ENCODE measurements at places on chromosomes 4 and X.
A peak's percentile ranks its signal among the peaks of the same experiment; 100 is the strongest.

DNA sequence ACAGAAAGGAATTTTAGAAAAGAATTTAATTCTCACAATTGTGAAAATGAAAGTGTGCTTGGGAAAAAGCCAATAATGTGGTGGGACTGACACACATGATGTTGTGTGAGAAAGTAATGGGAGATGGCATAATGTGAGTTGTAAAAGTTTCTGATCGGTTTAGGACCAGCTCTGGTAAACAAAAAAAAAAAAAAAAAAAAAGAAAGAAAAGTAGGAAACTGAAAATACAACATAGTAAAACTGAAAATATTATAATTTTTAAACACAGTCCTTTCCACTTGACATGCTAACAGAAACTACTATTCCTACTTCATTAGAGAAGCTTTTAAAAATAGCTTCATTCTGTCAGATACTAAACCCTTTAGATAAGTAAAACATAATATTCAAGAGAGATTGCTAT is 28.2 kb downstream of the RAP1GDS1 start:
- DNase-seq, result no peak

- DNase-seq, result peak; percentile 35
Observed at GRCh38 chr4:122716825-122717448, 15.6 kb upstream of the BBS12 start.

- DNase-seq, result no peak
Observed at GRCh38 chrX:19857131-19857530, 30.3 kb downstream of the SH3KBP1 start.

- no peak for DNase-seq
Observed at GRCh38 chr4:88188738-88189417, 30.4 kb upstream of the ABCG2 start.

- no peak for DNase-seq
Observed at GRCh38 chr4:41012293-41012692, 202.0 kb downstream of the APBB2 start.

DNA sequence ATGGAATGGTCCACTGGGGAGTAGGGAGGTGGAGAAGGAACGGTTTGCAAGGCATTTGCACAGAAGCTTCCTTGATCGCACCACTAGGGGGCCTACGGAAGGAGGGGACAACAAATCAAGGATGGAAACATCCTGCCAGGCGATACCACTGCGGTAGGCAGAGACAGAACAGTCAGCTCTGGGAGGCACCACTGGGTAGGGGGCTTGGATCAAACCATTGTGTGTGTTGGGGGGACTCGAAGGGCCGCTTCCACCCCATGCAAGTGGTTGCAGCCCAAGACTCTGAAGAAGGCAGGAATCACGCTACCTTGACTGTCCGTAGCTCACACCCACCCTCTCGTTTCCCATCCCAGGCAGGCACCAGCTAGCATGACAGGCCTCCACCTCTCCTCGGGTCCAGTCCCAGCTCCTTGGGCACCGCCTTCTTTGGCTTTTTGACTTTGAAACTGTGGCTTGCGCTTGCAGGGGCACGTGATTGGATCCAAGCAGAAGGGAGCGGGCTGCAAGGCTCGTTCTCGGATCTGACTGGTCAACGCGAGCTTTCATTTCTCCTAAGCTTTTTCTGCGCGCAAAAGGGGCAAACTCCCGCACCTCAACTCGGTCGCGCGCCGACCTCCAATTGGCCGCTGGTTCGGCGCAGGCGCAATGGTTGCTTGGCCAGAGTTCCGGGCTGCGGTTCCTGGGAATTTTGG is 28.4 kb downstream of the GAGE1 start:
- DNase-seq, result no peak

DNA sequence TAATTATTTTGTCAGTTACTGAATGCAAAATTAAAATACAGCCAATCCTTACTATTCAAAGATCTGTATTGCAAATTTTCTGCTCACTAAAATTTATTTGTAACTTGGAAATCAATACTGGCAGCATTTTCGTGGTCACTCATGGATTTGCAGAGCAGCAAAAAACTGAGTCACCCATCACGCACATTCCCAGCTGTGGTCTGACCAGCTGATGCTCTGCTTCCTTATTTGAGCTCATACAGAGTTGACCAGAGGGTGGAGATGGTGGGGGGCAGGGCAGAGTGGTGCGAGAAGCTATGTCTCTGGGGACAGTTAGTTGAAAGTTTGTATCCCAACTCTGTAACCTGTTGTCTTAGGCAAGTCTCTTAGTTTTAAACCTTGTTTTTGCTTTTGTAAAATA is 214.8 kb downstream of the SPCS3 start:
- no peak for DNase-seq

DNA sequence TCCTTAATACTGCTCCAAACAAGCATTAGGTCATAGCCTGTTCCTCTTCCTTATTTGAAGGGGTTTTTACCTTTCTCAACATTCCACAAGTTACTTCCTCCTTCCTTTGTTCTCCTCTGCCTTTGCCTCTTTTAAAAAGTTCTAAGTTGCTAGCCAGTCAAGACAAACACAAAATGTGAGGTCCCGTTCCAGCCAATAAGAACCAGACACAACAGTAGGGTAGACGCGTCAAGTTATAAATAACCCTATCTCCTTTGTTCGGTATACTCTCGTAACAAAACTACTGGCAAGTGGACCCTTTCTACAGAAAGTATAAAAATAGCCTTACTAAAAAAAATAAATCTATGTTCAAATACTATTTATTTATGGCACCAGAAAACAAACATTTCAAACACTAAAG is 6.3 kb upstream of the ACE2 start:
- no peak for DNase-seq

DNA sequence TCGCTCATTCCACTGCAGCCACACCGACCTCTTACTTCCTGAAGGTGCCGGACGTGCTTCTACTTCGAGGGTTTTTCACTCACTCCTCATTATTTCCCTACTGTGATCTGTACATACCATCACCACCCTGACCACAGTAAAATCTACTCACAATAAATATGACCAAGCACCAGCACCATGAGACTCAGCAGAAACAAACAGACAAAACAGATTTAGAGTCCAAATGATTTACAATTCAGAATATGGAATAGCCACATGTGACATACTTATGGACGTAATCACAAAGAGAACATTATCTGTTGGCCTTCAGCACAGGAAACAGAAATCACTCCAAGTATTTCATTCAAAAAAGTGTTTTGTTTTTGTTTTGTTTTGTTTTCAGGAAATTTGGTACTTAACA is 16.1 kb upstream of the KLB start:
- DNase-seq, result no peak

DNA sequence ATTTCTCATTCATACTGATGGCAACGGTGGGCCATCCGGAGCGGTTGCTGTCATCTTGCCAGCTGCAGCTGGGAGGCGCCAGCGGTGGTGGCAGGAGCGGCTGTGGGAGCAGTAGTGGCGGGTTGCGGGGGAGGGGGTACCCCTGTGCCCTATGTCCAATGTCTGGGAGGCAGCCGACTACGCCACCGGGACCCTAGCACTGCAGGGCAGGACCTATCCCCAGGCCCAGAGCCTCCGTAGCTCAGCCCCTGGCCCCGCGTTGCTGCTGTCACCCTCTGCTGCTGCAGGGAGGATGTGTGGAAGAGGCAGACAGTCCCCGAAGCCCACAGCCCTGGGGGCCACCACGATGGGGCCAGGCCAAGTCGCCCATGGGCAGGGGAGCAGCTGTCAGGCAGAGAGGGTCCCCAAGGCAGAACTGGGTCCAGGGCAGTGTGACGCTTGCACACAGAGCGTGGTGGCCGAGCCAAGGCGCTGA is 10.0 kb upstream of the SPP1 start:
- no peak for DNase-seq

DNA sequence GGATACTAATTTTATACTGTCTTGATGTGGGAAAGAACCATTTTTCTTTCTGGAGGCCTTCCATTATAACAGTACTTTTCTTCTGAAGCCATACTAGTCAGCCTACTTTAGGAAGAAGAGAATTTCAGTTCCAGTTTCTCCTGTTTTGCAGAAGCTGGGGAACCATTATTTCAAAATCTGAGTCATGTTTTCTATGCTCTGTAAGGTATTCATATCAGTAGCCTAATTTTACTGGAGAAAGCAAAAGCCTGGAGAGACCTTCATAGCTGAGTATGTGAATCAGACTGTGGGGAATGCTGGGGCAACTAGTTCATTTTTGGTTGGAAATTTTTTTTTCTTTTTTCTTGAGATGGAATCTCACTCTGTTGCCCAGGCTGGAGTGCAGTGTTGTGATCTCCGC is 22.4 kb downstream of the AFF1 start:
- DNase-seq, result no peak

GRCh38 chr4:54093324-54094240 is 6.4 kb upstream of the GSX2 start:
- DNase-seq, result no peak

GRCh38 chr4:1154523-1155182 is 17.7 kb downstream of the SPON2 start:
- DNase-seq, result no peak

DNA sequence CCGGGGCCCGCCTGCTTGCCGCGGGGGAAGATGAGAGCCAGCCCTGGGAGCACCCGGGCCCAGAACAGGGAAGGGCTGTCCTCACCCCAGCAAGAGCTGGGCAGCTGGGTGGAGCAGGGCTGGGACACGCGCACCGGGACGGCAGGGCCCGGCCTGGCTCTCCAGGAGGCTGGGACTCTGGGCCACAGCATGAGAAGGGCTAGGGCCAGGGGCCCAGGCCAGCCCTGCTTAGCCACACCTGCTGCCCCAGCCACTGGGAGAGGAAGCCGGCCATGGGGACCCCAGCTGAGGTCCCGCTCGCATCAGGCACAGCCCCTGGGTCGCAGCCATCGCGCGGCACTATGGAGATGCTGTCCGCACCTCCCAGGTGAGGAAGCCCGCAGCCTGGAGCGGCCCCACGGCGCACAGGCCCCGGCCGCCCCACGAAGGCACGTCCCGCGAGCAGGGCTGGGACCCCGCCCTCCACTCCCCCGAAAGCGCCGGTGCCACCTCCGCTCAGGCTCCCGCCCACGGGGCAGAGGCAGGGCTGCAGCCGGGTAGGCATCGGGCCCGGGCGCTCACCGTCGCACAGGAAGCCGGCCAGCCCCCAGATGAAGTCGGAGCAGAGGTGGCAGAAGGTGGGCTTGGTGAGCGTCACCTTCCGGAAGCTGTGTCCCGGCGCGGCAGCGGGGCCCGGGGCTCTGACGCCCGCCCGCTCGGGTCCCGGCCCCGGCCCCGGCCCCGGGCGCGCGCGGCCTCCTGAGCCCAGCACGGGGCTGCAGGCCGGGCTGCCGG is 531 bp downstream of the DGKQ start:
- DNase-seq, result peak; percentile 52

- no peak for DNase-seq
Observed at GRCh38 chr4:76747563-76747962, 150.4 kb downstream of the SOWAHB start.

DNA sequence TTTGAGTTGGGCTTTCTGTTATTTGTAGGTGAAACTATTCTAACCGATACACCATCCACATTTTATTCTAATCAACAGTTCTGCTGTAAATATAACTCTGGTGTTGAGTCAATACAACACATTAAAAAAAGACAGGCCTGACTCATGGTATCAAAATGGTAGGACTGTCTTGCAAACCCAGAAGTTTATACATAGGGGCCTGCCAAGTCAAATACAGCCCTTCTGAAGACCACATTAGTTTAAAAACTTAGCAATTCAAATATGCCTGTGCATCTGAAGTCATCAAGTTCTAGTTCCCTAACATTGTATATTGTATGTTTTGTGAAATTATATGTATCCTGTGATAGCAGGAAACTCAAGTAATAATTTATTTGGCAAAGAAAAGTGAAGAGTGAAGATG is 24.4 kb upstream of the PDE5A start:
- DNase-seq, result no peak

DNA sequence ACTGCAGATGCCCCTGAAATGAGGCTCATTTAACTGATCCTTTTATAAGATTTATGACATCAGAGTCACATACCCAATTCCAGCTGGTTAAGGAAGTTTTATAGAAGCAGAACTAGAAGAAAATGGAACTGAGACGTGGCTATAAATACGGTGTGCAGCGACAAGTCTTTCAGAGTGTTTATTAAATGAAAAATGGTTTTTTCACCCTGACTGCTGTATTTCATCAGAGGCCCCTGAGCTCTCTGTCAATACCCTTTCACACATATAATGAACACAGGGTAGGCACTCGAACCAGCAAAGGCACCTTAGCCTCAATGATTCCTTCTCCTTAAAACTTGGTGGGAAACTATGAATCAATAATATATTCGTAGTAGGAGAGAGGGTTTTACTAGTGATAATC is 380.8 kb upstream of the ANXA10 start:
- no peak for DNase-seq

DNA sequence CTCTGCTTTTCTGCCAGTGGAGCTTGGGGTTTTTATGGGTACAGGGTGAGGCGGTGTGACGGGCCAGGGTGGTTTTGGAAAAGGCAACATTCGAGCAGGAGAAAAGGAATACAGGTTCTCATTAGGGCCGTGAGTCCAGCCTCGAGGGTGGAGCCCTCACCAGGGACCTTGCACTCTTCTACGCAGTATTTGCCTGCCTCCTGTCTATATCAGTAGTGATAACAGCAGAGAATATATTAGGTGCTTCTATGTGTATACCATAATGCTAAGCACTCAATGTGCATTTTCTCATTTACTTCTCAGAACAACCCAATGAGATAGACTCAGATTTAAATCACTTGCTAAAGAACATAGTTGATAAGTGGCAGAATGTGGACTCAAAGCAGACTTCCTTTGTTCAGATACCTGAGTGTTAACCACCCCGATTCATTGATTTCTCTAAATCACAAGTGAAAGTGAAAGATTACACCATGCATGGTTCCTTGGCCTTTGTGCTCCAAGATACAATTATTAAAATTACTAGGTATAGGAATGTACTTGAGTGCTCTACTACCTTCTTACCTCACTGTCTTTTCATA is 403.9 kb downstream of the PCDH7 start:
- no peak for DNase-seq

DNA sequence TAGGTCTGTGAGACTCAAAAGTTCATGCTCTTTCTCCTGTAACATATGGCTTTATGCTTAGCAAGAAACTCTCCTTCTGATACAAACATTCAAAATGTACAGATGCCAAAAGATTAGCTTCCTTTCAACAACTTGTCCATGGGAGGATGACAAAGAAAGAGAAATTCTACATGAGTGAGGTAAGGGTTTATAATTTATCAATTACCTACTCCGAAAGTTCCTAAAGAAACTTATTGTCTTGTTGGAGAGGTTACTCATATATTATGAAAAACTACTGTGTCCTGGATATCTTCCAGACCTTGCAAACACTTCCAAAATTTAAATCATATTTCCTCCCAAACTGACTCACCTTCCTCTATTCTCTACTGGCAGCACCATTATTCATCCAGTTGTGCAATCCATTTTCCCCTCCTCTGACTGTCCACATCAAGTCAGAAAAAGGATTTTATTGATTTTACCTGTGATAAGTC is 65.1 kb downstream of the ENPEP start:
- no peak for DNase-seq

GRCh38 chr4:6118201-6118600 is 82.1 kb downstream of the JAKMIP1 start:
- no peak for DNase-seq

Measured in T-helper 17 cell (primary cell).